CD8-positive, alpha-beta T cell (primary cell): ENCODE measurements at places on chromosomes 7 and 10.

DNA sequence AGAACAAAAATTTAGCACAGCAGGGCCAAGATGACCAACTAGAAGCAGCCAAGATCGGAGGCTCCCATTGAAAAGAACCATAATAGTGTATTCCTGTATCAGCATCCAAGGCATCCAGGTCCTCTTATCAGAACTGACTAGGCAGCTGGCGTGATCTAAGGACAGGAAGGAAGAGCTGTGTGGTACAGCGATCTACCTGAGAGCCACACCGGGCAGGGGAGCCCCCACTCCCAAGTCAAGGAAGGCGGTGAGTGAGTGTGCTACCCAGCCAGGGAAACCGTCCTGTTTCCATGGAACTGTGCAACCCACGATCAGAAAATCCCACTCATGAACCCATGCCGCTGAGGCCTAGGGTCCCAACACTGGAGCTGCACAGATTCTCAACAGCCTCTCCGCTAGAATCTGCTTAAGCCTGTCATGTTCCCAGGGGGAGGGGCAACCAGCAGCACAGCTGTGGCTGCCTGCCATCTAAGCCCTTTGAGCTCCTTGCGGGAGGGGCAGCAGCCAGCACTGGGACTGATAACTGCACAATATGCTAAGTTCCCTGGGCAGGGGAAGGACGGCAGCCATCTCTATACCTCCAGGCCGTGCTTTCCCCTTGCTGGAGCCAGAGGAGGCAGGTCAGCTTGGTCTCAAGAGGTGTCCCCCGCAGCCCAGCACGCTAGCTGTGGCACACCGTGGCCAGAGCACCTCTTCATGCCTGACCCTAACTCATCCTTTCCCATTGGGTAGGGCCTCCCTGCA lies 213.0 kb upstream of the SMIM30 start:
- DNase-seq: no peak

GRCh38 chr7:128796327-128796726 lies 4.6 kb downstream of the CCDC136 start:
- DNase-seq: no peak

- DNase-seq: no peak
Observed at GRCh38 chr7:81161451-81162075, 242.7 kb upstream of the SEMA3C start.

DNA sequence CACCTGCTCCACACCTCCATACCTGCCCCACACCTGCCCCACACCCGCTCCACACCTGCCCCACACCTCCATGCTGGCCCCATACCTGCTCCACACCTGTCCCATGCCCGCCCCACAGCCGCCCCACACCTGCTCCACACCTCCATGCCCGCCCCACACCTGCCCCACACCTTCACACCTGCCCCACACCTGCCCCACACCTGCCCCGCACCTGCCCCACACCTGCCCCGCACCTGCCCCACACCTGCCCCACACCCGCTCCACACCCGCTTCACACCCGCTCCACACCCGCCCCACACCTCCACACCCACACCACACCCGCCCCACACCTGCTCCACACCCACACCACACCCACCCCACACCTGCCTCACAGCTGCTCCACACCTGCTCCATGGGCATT lies 53.0 kb downstream of the PARP12 start:
- DNase-seq: no peak

DNA sequence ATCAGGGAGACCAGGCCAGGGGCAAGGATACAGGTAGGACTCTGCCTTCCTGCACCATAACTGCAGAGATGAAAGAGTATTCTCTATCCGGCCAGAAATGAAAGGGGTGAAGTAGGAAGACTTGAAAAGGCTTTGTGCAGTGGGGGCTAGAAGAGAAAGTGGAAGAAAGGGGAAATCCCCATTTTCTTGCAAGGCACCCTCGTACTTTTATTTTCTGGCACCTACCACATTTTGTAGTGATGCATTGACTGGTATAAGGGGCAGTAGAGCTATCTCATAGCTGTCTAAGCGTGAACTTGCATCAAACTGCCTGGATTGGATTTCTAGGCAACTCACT lies 752 bp upstream of the CAMK2G start:
- no peak for DNase-seq

DNA sequence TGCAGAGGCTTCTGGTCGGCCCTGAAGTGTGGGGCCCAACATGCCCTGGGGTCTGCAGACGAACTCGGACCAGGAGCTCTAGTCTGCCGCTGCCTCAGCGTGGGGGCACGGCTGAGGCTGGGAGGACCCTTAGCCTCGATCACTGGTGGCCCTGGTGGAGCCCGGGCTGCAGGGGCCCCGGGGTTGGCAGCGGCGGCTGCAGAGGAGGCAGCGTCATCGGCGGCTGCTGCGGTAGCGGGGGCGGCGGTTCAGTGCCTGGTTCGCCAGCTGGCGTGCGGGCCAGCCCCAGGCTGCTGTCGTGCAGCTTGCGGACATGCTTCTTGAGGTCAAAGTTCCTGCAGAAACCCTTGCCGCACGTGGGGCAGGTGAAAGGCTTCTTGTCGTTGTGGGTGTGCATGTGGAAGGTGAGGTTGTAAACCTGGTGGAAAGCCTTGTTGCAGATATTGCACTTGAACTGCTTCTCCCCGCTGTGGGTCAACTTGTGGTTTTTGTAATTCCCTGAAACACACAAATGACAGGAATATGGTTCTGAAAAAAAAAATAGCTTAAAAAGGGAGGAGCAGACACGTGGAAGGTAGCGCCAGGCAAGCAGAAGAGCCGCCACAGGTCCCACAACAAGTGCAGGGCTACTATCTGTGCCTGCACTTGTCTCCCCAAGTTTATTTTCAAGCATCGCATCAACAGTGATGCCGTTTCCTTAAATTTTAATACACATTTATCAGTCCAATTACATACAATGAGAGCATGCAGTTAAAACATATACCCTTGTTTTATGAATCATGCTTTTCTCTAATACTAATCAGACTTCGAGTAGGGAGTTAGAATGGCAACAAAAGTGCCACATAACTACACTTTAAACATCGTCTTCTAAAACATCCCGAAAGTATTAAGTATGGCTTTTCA lies 2.4 kb downstream of the FEZF1 start:
- DNase-seq: no peak

DNA sequence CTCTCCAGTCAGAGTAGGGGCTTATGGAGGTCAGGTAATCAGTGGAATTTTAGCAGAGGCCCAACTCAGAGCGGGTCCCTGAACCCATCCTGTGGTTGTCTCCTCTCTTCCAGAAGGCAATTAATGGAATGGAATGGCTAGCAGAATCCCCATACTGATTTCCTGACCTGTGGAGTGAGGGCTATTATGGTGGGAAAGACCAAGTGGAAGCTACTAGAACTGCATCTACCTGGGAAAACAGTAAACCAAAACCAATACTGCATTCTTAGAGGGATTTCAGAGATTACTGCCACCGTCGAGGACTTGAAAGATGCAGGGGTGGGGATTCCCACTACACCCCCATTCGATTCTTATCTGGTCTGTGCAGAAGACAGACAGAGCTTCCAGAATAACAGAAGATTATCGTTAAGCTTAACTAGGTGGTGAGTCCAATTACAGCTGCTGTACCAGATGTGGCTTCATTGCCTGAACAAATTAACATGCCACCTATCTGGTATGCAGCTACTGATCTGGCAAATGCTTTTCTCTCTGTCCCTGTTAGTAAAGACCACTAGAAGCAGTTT lies 73.2 kb downstream of the LMBR1 start:
- no peak for DNase-seq

- no peak for DNase-seq
Observed at GRCh38 chr7:2723138-2723850, 35.3 kb downstream of the AMZ1 start.
